ENCODE measurements at places on chromosomes 5 and 9. TPM values are rescaled to one million over a fixed set of nuclear protein-coding genes. Genes with fewer than 3 reads are reported as not detected.

Gene CARTPT
- polyA plus RNA-seq: not detected

Gene FSTL4
- 0.55 TPM for polyA plus RNA-seq

GRCh38 chr5:126718236-126718868 is 58.6 kb upstream of the LMNB1 start:
- DNase-seq: no peak
- H3K4me1 ChIP-seq: no peaks in the 10 kb centered on the region
- H3K4me3 ChIP-seq: no peak overlapping the region
- no peak overlapping the region for H3K27ac ChIP-seq
- H3K27me3 ChIP-seq: no peaks in the 10 kb centered on the region
- H3K36me3 ChIP-seq: no peaks in the 10 kb centered on the region

GRCh38 chr5:1358726-1359025 is 13.8 kb upstream of the CLPTM1L start:
- no peak overlapping the region for H3K4me3 ChIP-seq
- no peak for DNase-seq
- H3K27ac ChIP-seq: no peak overlapping the region
- H3K27me3 ChIP-seq: peaks cover 78% of the 10 kb centered on the region
- no peaks in the 10 kb centered on the region for H3K36me3 ChIP-seq
- no peaks in the 10 kb centered on the region for H3K4me1 ChIP-seq

GRCh38 chr5:126871441-126871840 is 94.5 kb downstream of the LMNB1 start:
- peaks cover 24% of the 10 kb centered on the region for H3K27me3 ChIP-seq
- no peaks in the 10 kb centered on the region for H3K36me3 ChIP-seq
- no peak overlapping the region for H3K4me3 ChIP-seq
- H3K27ac ChIP-seq: no peak overlapping the region

DNA sequence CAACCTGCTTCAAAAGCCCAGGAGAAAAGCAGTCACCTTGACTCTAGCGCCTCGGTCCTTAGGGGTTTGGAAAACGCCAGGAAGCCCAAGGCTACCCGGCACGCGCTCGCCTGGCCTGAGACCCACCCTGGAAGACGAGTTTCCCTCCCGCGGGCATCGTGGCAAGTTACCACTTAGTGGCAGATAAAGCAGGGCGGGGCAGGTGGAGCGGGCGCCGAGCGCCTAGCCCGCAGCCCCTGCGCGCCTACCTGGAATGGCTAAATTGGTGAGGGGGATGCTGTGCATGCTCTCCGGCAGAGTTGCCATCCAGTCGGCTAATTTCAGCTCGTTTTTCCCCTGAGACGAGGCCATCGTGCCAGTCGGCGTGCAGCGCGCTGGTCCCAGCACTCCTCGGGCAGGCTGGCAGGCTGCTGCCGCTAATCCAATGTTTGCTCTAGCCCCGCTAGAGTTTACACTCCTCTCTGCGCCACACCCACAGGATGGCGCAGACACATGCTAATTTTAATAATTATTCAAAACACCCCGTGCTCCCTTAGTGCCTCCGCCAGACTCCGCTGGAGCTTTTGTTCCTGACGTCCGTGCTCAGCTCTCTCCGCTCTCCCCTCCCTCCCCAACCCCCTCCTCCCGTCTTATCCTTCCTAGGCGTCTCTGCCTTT is at the start of gene PLCXD3:
Gene PLCXD3 (minus strand): TSS at position 426 of the 656 bp plus-strand sequence. CDS start 75 bp downstream, at position 351.
- no peaks in the 10 kb centered on the region for H3K36me3 ChIP-seq
- peaks cover 30% of the 10 kb centered on the region for H3K27me3 ChIP-seq
- DNase-seq: peak; percentile 60
- no peak within 1 kb of the TSS for H3K27ac ChIP-seq
- peaks cover 19% of the 10 kb centered on the region for H3K4me1 ChIP-seq

DNA sequence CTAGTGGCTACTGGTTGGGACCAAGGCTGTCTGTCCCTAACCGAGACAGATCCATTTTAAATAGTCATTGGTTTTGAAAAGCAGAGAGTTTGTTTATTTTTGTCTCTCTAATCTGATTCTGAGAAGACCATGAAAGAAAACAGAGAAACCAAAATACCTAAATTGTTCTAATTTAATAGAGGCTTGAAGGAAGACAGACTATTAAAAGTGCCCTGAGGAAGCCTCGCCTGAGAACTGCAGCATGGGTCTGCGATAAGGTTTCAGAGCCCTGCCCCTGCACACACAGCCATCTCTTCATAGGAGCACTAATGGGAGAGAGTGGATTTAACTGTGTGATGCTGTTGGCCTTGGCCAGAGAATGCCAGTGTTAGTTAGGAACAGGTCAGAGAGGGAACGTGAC is 175.5 kb upstream of the SV2C start:
- no peak for DNase-seq
- no peaks in the 10 kb centered on the region for H3K27me3 ChIP-seq
- no peaks in the 10 kb centered on the region for H3K4me1 ChIP-seq
- H3K27ac ChIP-seq: no peak overlapping the region
- H3K4me3 ChIP-seq: no peak overlapping the region

GRCh38 chr5:60738933-60739332 is 39.0 kb upstream of the DEPDC1B start:
- no peak for DNase-seq
- no peaks in the 10 kb centered on the region for H3K36me3 ChIP-seq
- no peak overlapping the region for H3K27ac ChIP-seq
- no peaks in the 10 kb centered on the region for H3K27me3 ChIP-seq
- no peaks in the 10 kb centered on the region for H3K4me1 ChIP-seq

DNA sequence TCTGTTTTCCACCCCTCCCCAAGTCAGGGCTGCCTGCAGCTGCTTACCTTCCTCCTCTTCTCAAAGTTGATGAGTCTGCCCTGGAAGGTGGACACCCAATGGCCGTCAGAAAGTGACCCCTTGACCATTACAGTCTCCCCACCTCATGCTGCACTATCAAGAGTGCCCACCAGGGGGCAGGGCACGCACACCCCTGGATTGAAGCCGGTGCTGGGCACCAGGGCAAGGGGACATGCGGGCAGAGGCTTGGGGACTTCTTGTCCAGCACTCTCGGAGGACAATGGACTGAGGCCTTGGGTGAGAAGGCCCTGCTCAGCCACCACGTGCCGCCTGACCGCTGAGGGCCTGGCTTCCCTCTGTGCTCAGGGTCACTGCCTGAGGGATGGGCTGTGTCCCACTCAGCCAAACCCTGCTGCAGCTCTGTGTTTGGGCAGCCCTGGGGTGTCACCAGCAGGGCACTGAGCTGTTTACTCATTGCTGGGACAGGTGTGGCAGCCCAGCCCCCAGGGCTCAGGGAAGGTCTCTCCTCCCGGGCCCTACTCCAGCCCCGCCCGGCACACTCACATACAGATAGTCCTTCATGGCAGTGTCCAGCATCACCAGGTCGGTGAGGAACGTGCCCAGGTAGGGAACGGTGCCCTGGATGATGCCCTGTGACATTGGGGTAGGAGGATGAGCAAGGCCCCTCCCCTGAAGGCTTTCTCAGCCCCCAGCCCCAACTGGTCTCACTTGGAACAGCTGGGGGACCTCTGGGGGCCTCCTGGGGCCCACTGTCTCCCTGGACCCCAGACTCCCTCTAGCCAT is 17.7 kb downstream of the RALGDS start:
- peaks cover 9% of the 10 kb centered on the region for H3K4me1 ChIP-seq
- peak; percentile 81 for DNase-seq
- H3K4me3 ChIP-seq: no peak overlapping the region
- peaks cover 84% of the 10 kb centered on the region for H3K36me3 ChIP-seq

GRCh38 chr5:178116143-178116885 is 3.0 kb downstream of the N4BP3 start:
- H3K27me3 ChIP-seq: peaks cover 19% of the 10 kb centered on the region
- DNase-seq: peak; percentile 81
- no peaks in the 10 kb centered on the region for H3K36me3 ChIP-seq
- H3K4me1 ChIP-seq: peaks cover 45% of the 10 kb centered on the region
- H3K27ac ChIP-seq: no peak overlapping the region

DNA sequence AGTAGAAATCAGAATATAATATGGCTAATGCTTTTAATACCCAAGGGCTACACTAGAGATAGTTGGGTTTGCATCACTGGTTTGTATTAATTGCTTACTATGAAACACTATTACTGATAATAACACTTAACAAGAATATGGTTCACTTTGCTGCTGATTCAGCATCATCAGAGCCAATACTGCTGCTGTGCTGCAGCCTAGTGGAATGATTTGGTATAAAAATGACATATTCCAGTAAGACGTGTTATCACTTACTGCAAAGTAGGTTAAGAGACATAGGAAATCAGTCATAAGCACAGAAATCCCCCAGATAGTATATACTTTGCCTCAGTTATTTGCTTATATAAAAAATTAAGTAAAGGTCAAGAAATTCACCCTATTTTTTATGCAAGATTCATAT is 2.8 kb downstream of the CDH10 start:
- H3K36me3 ChIP-seq: no peaks in the 10 kb centered on the region
- peaks cover 14% of the 10 kb centered on the region for H3K27me3 ChIP-seq
- no peak overlapping the region for H3K4me3 ChIP-seq
- H3K27ac ChIP-seq: no peak overlapping the region
- no peak for DNase-seq

DNA sequence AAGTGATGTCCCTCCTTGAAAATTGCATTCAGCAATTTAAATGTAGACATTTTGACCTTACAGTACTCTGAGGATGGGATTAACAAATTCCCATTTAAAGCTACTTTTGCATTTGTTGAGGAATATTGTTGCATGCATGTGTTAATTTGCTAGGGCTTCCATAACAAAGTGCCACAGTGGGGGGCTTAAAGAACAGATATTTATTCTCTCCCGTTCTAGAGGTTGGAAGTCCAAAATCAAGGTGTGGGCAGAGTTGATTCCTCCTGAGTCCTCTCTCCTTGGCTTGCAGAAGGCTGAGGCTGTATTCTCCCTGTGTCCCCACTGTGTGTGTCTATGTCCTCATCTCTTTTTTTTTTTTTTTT is 51.8 kb upstream of the CDK20 start:
- no peak overlapping the region for H3K4me3 ChIP-seq
- no peaks in the 10 kb centered on the region for H3K4me1 ChIP-seq
- no peak overlapping the region for H3K27ac ChIP-seq
- no peaks in the 10 kb centered on the region for H3K36me3 ChIP-seq
- H3K27me3 ChIP-seq: no peaks in the 10 kb centered on the region

DNA sequence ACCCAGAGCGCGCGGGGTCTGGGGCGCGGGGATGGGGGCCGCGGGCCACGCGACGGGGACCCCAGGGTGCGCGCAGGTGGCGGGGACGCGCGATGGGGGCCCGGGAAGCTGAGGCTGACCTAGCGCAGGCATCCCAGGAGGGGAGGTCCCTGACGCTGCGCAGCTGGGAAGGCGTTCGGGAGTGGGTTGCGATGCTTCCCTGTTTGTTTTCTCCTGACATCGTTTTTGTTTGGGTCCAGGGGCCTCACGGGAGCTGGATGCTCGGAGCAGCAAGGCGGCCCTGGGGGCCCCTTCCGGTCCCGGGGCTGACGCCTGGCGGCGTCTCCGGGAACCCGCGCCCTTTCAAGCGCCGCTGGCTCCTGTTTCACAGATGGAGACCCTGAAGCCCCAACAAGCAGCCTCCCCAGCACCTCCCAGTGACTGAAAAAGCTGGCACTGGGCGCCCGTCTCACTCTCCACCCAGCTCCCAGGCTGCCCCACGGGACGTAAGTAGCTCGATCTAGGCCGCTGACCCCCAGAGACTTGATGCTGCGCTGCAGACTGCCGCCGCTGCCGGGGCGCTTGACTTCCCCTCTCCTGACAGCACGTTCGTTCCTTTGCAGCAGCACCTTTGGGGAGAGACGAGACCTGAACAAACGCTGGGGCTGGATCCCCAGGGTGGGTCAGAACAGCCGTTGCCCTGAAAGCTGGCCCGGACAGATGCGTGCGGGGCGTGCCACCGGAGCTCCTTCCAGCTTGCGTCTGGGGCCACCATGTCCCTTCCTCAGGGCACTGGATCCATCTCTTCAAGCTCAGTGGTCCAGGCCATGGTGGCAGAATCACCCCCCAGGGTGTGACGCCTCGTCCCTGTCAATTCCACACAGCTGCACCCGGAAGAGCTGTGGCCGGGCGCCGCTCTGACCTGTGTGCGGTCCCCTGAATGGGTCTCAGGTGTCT is 593 bp downstream of the BRD3OS start:
- peaks cover 36% of the 10 kb centered on the region for H3K36me3 ChIP-seq
- H3K4me3 ChIP-seq: peak overlapping the region; percentile 100
- H3K27me3 ChIP-seq: no peaks in the 10 kb centered on the region
- H3K27ac ChIP-seq: peak overlapping the region; percentile 86
- H3K4me1 ChIP-seq: peaks cover 14% of the 10 kb centered on the region

Data from stomach (tissue), 19 donors.